NCI-H1417 (cell line): ENCODE measurements at places on chromosomes 5 and 9.

GRCh38 chr9:79940919-79941318 lies 369.2 kb downstream of the TLE4 start:
- no peak for DNase-seq

- no peak for DNase-seq
These were observed 13.9 kb downstream of the ZCCHC9 start for GRCh38 chr5:81315336-81315735.

DNA sequence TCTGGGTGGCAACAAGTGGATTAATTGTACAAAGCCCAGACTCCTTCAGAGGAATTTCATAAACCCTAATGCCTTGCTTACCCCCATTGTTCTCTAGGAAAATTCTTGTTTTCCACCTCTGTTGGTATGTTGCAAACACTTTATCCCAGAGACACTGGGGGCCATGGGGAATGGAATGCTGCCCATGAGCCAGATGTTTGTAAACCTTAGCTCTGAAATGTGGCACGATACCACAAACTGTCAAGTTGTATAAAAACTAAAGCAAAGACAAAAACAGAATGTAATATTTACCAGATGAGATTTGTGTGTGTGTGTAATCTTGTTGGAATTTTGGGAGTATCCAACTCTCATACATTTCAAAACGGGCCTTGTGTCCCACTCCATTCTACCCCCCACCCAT lies 465.0 kb downstream of the EBF1 start:
- DNase-seq: no peak

- no peak for DNase-seq
These were observed 75.0 kb downstream of the TTC39B start for GRCh38 chr9:15231788-15232635.

DNA sequence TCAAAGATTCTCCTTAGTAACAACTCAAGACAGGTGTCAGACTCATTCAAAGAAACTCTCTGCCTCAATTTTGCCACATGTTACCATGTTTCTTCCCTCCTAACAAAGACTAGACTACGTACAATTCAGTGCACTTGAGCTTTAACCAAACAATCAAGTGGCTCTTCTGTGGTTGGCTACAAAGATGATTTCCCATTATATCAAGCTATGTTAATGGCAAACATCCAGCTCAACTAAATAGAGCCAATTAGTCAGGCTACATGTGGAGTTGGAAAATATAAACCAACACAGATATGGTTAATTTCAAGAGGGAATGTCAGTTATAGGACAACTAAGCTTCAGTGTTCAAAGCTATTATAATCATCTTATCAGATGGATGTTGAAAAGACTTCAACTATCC lies 29.2 kb upstream of the ADRA1B start:
- peak; percentile 20 for DNase-seq

GRCh38 chr9:34993502-34994259 lies 4.1 kb downstream of the DNAJB5 start:
- DNase-seq: peak; percentile 27

DNA sequence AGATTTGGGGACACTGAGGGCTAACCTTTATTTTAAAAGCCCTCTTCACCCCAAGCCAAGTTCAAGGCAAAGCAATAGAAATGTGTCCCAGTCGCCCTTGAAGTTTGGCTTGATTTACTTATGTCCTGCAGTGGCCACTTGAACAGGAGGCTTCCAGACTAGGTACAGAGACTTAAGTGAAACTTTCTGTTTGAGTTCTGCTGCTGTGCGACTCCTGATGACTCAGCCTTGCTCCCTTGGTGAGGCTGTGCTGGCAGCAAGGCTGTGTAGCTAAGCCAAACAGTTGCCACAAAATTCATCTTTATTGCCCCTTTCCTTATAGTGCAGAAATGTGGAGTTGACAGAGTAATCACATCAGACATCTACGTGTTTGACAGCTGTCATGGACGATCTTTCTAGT lies 68.8 kb upstream of the NTRK2 start:
- no peak for DNase-seq

DNA sequence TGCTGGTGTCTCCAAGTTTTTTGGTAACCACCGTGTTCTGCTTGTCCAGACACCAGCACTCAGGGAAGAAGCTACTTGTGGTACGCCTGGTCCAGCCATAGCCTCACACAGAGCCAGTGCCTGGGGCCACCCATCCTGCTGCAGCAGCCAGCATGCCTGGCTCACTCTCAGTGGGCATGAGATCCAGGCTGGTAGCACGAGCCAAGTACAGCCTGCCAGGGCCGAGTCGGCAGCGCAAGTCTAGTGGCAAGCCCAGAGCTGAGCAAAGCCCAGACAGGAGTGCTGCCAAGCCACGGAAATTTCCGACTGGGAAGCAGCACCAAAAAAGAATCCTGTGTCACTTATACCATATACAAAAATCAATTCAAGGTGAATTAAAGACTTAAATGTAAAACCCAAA lies 36.3 kb upstream of the FBXL17 start:
- no peak for DNase-seq

DNA sequence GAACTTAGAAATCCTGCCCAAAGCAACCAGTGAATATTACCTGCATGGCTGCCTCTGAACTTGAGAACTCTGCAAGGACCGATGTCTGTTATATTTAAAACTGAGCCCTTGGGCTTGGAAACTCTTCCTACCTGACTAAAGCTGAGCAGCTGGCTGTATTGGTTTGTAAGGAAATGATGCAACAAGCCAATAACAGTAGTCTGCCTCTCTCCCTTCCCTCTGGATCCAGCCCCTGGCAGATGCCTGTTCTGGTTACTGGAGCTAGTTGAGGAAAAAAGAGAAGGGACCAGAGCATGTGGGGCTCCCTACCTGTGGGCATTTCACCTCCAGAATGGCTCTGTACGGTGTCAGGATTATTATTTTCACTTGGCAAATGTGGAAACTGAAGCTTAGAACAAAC lies 34.7 kb downstream of the SH3RF2 start:
- no peak for DNase-seq

GRCh38 chr5:110054240-110054639 lies 364.5 kb downstream of the MAN2A1 start:
- peak; percentile 52 for DNase-seq

GRCh38 chr9:112049811-112050516 lies 125.1 kb downstream of the SUSD1 start:
- DNase-seq: no peak

GRCh38 chr5:76548525-76549229 lies 74.5 kb downstream of the F2RL2 start:
- DNase-seq: no peak

GRCh38 chr5:51373880-51374523 lies 9.2 kb upstream of the ISL1 start:
- DNase-seq: no peak

DNA sequence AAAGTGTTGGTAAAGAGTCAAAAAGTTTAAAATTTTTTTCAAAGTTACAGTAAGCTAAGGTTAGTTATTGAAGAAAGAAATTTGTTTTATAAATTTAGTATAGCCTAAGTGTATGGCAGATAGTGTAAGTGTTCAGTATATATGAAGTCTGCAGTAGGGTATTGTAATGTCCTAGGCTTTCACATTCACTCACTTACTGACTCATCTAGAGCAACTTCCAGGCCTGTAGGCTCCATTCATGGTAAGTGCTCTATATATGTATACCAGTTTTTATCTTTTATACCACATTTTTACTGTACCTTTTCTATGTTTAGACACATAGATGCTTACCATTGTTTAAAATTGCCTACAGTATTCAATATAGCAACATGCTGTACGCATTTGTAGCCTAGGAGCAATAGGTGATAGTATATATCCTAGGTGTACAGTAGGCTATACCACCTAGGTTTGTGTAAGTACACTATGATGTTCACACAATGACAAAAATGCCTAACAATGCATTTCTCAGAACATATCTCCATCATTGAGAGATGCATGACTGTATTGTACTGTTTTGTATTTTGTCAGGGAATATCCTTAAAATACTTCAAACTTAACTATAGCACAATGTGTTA lies 38.5 kb downstream of the CYSTM1 start:
- DNase-seq: no peak

GRCh38 chr5:123344816-123345426 lies 78.3 kb downstream of the CEP120 start:
- peak; percentile 45 for DNase-seq

GRCh38 chr5:1804001-1804690 lies 2.9 kb downstream of the NDUFS6 start:
- no peak for DNase-seq

DNA sequence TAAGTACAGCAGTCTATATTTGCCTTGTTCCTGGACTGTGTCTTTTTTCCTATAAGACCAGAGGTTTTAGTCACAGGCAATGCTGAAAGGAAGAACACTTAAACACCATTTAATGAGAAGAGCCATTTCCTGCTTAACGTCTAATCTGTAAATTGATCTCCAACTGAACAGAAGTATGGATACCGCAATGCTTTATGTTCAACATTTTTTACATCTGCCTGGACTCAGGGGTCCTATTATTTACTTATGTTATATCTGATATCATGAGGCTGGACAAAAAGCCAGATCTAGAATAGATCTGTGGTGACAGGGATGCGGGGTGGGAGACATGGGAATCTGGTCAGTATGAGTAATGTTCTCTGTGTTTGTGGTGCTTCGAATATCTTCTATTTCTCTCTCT lies 334.6 kb upstream of the MPDZ start:
- DNase-seq: no peak

GRCh38 chr5:81949462-81949861 lies 22.4 kb upstream of the ATG10 start:
- no peak for DNase-seq

DNA sequence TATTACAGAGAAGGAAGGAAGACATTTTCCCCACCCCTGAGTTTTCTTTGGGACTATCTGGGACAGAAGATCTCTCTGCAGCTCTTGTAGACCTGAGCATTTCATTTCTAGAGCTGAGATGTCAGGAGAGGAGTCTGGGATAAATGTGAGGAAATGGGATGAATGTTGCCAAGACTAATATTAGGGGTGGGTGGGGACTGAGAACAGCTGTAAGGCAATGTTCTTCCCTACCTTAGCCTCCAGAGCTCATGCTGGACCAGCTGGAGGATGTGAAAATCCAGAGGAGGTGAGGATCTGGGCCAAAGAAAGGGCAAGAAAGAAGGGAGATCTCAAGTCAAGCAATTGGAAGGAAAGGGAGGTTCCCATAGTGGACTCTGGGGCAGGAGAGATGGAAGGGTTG lies 23.1 kb upstream of the FOXD1 start:
- no peak for DNase-seq

- DNase-seq: no peak
These were observed 255.3 kb upstream of the KLF4 start for GRCh38 chr9:107744873-107745272.

DNA sequence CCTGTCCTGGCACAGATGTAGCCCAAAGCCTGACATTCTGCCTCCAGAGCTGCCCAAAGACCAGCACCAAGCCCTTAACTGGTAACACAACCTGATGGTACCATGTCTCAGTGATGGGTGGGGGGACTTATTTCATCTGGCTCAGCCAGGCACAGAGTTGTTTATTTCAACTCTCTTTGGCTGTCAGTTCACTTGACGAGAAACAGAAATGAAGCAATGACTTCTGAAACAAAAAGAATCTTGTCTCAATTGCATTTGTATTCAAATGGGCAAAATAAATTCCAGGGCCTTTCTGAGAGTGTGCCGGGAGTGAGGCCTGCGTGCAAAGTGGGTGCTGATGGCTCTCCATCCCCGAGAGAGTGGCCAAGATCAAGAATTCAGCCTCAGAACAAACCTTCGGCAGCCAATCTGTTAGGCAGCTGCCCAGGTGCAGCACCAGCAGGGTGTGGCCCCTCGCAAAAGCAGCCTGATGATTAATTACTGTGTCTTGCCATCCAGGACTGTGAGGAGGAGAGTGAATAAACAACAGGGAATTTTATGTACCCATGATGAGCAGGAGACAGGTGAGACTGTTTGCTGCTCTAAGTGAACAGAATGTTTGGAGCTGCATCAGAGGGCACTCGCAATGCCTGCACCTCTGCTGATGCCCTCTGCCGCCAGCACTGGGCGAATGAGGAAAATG lies 238.0 kb downstream of the HSPA4 start:
- DNase-seq: peak; percentile 44

- no peak for DNase-seq
These were observed 132.9 kb downstream of the MVB12B start for GRCh38 chr9:126459546-126459945.

DNA sequence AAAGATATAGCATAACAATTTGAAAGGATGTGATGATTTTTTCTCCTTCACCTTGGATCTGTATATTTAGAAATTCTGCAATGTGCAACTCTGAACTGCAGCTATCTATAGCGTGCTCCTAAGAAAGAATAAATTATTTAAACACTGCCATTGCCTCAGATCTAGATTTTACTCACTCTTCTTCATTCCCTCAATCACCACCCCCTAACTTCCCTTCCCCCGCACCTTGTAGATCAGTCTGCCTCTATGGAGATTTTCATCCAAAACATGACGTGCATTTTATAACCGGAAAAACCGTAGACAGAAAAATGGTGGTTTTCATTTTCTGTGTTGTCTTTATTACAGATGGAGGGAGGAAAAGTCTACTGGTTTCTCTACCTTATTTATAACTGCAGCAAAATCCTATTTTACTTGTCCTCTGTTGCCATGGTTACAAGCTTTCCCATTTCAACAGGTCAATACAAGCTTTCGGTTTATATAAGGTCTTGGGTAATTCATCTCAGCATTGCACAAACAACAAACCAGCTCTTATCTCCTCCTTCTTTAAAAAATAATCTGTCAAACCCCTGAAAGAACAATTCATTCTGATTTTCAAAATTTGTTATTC lies 480.0 kb downstream of the TAF11L14 start:
- peak; percentile 83 for DNase-seq

GRCh38 chr9:79764374-79764773 lies 192.6 kb downstream of the TLE4 start:
- no peak for DNase-seq

- no peak for DNase-seq
These were observed 2329.5 kb downstream of the MAT2B start for GRCh38 chr5:165834891-165835290.

- DNase-seq: no peak
These were observed 98.7 kb downstream of the CCDC192 start for GRCh38 chr5:127801751-127802476.

DNA sequence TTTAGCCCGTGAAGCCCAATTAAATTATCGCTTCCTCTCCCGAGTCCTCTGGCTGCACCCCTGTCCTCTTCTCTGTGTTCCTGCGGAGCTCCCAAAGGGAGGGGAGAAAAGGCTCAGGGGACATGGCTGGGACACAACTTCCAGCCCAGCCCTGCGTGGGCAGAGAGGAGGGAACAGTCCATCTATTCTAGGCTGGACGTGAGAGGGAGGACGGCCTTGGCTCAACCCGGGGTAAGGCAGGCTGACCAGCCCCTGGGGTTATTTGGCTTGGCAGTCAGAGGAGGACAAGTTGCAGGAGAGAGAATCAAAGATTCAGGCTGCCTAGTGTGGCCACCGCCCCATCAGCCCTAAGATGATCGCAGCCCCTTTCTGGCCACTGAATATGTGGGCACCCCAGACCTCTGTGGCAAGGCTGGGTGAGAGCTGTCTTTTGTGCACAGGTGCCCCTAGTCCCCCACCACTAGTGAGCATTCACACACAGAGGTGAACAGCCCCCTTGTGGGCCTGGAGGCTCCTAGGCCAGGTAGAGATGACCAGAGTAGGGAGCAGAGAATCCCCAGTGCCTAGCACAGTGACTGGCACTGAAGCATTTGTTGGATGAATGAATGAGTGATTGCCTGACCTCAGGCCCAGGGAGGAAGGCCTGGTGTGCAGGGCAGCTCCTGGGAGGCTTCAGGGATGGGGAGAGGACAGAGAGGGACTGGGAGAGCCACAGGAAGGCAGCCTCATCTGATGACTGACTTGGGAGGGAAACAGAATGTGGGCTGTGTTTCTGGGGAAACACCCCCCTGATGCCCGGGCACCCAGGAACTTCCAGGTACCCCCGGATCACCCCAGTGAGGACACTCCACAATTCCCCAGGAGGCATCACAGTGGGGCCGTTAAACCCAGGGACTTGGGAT lies 133.9 kb downstream of the C9orf50 start:
- no peak for DNase-seq

- no peak for DNase-seq
These were observed 37.8 kb downstream of the MEF2C start for GRCh38 chr5:88845081-88845697.
